GM23248 (cell line): ENCODE measurements at places on chromosomes 16 and 17. TPM values are rescaled to one million over a fixed set of nuclear protein-coding genes. Genes with fewer than 3 reads are reported as not detected.

- DNase-seq = no peak
Observed at GRCh38 chr17:82947051-82947991, 107.5 kb upstream of the ZNF750 start.

GRCh38 chr17:78735832-78736525, 46.1 kb downstream of the CYTH1 start:
- DNase-seq = peak; percentile 47

- DNase-seq = peak; percentile 96
Observed at GRCh38 chr16:89922477-89922883, 662 bp upstream of the TUBB3 start.

DNA sequence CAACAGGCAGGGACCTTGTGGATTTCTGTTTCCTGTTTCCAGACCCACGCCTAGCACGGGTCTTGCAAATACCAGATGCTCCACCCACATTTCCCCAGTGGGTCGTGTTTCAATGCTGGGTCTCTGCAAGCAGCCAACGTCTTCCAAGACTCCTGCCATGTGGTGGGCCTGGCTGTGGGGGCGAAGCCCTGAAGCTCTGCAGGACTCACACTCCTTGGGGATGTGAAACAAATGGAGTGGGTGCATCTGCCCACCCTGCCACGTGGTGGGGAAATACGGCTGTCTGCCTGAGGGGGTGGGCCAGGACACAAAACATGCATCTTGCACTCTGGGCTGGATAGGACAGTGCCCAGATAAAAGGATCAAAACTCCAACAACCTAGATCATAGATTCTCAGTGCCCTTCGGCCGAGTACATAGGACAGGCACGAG, 32.6 kb downstream of the FA2H start:
- no peak for DNase-seq

GRCh38 chr16:57518520-57518919, 17.9 kb downstream of the CCDC102A start:
- no peak for DNase-seq

- no peak for DNase-seq
Observed at GRCh38 chr17:50053654-50053960, 2.3 kb upstream of the ITGA3 start.

DNA sequence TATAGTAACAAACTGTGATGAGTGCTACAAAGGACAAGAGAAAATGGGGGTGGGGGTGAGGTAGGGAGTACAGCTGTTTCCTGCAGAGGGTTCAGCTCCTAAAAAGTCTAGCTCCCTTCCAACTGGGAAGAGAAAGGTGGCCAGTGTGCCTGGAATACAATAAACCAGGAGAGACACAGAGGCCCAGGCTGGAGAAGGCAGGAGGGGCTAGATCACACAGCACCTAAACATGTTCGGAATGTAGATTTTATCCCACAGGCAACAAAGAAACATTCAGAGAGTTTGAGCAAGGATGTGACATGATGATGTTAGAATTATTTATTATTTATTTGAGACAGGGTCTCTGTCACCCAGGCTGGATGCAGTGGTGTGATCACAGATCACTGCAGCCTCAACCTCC, 10.2 kb downstream of the TEX2 start:
- no peak for DNase-seq

GRCh38 chr17:41672153-41672552, 16.5 kb upstream of the EIF1 start:
- DNase-seq = no peak

DNA sequence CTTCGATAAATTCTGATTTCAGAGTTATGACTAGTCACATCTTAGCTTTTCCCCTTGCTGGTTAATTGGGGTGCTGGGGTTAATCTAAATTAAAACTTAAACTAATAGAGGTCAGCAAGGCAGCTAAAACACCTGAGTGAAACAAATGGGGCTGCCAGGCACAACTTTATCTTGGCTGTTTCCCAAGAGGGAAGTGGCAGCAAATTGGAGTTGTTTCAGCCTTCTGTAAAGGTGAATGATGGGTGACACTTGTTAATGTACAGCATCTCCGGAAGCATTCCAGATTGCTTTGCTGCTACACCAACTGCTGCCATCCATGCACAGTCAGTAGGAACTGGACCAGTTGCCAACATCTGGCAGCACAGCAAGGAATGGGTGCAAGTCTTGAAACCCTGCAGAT, 43.9 kb downstream of the AATF start:
- no peak for DNase-seq

GRCh38 chr16:30173054-30173453, 10.3 kb upstream of the CORO1A start:
- DNase-seq = no peak

- no peak for DNase-seq
Observed at GRCh38 chr16:50469744-50470321, 78.4 kb upstream of the NKD1 start.

DNA sequence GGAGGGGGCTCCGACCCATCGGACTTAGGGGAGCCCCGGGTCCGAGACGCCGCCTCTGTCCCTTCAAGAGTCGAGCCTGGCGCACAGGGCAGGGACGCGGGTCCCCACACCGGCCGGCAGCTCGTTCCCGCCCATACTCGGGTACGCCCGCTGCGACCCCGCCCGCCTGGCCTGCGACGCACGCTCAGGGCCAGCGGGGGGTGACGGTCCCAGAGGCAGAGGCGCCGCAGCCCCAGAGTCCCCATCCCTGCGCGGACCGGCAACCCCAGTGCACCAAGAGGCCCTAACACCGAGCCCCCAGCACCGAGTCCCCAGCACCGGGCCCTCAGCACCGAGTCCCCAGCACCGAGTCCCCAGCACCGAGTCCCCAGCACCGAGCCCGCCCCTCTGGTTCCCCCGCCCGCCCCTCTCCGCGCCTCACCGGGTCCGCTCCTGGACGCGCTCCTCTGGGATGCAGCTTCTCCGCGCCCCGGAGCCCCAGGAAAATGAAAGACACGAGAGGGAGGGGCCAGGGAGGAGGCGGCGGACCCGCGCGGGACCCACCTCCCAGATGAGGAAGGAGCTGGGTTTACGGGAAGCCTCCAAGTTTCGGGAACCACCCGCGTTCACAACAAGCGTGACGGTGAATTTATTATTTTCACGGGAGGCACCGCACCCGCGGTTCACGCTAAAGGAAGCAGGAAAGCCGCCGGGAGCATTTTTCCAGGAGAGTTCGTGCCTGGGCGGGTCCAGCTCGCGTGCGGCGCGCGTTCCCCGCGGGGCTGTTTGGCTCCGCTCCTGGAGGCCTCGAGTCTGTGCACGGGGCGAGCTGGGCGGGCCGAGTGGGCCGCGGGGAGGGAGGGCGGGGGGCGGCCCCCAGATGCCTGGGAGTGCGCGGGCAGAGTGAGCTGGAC, at the start of gene SECTM1:
Gene SECTM1 (minus strand): TSS at position 488 of the 893 bp plus-strand sequence. CDS start 6,526 bp downstream, outside the sequence.
- DNase-seq = peak; percentile 86

- DNase-seq = no peak
Observed at GRCh38 chr17:78852709-78853121, 12.1 kb upstream of the USP36 start.

DNA sequence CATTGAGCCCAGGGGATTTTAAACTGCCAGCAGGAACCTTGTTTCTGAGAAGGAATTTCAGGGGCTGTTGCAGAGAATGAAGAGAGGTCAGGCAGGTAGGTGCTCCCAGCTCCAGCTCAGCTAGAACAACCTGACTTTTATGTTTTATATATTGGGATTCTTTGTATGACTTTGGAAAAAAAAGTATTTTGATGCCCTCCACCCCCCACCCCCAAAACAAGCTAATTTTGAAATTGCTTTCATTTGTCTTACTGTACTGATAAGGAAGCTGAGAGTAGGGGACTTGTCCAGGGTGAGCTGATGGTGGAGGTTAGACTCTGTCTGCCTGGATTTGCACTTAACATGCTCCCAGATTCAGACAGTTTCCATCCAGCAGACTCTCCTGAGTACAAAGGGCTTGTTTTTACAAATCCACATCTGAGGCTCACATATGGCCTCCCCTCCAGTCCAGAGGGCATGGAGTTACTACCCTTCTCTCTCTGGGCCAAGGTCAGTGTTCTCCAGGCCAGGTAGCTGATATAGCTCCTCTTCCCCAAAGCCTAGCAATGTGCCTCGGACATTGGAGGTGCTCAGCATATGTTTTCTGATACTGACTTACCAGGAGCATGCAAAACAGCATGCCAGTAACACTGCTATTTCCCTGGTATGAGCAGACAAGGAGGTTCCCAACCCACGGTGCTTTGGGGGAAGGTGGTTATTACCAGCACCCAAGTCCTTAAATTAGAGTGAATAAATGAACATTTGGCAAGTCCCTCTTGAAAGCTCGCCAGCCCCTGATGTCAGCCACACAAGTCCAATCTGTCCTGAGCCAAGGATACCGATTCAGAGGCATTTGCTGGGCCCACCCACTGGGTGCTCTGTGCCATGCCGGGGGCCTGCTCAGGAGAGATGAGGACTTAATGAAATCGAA, 11.3 kb downstream of the STX1B start:
- DNase-seq = peak; percentile 60

GRCh38 chr17:29349409-29349808, 40.8 kb upstream of the TAOK1 start:
- no peak for DNase-seq

DNA sequence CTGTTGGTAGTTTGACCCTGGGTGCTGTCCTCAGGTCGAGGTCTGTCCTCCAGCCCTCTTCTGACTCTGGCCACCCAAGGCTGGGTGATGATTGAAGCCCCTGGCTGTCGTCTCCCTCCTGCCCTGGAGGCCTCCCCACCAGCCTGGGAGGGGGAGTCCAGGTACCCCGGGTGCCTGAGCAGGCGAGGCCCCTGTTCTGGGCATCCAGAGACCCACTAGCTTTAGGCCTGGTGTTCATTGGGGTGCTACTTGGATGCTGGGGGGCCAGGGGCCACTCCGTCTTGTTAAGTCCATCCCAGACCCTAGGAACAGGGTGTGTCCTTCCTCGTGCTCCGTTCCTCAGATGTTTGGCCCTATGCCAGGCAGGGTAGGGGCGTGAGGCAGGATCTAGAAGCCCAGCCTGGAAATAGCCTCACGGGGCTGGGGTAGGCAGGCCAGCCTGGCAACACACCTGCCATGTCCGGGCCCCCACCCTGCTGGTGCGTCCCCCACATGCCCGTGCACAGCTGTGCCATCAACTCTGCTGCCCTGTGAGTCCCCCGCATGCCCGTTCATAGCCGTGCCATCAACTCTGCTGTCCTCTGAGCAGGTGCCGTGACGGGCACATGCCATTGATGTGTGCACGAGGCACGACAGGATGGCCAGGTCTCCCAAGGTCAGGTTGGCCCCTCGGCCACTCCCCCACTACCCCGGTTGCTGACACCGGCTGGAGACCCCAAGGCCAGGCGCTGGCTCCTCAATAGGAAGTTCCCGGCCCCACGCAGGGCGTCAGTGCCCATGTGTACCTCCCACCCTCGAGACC, 36.9 kb downstream of the GINS2 start:
- no peak for DNase-seq

The SLC9A5 gene
- total RNA-seq = 2.2 and 2.7 TPM in 2 replicates

The RNU2-1 gene
- total RNA-seq = not detected in 2 replicates

The CA5A gene
- not detected in 2 replicates for total RNA-seq

The DLG4 gene
- 13.1 and 23.8 TPM in 2 replicates for total RNA-seq

The ST6GALNAC2 gene
- total RNA-seq = 0.65 and 1.4 TPM in 2 replicates

The AP1G1 gene
- total RNA-seq = 51.8 and 80.6 TPM in 2 replicates

The ASIC2 gene
- under 0.01 TPM in 1 of 2 replicates, not detected in the other for total RNA-seq

The KRTAP4-4 gene
- not detected in 2 replicates for total RNA-seq

The KRTAP17-1 gene
- total RNA-seq = not detected in 2 replicates
